Activated naive CD8-positive, alpha-beta T cell treated with anti-CD3 and anti-CD28 coated beads for 36 hours (primary cell): ENCODE measurements at places on chromosomes 3 and 15. TPM values are rescaled to one million over a fixed set of nuclear protein-coding genes. Genes with fewer than 3 reads are reported as not detected.

DGKG gene
- 0.58 TPM for total RNA-seq

LRRIQ4 gene
- total RNA-seq, result 0.49 TPM

PLSCR2 gene
- not detected for total RNA-seq

TLR9 gene
- 0.85 TPM for total RNA-seq

AMOTL2 gene
- total RNA-seq, result not detected

DNA sequence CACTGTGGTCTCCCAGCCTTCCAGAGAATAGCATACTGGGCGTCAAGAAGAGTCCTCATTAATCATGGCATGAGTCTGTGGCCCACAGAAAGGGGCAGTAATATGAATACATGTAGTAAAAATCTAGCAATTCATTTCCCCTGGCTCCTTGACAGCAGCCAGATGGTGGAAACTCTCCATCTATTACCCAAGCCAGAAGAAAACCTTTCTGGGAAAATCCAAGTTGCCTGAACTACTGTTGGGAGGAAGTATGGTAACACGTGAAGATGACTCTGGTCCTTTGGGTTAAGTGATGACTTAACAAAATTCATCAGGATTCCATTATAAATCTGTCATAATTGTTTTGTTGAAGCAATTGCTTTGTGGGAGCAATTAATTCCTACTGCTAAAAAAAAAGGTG lies 530.5 kb downstream of the FHIT start:
- no peaks in the 10 kb centered on the region for H3K4me1 ChIP-seq
- H3K27ac ChIP-seq, result no peak overlapping the region
- no peaks in the 10 kb centered on the region for H3K27me3 ChIP-seq
- DNase-seq, result no peak
- no peaks in the 10 kb centered on the region for H3K36me3 ChIP-seq

- H3K27me3 ChIP-seq, result no peaks in the 10 kb centered on the region
- DNase-seq, result no peak
- H3K4me1 ChIP-seq, result peaks cover 27% of the 10 kb centered on the region
- H3K27ac ChIP-seq, result no peak overlapping the region
- peaks cover 44% of the 10 kb centered on the region for H3K36me3 ChIP-seq
Observed at GRCh38 chr15:48803877-48804276, 7.0 kb downstream of the CEP152 start.

DNA sequence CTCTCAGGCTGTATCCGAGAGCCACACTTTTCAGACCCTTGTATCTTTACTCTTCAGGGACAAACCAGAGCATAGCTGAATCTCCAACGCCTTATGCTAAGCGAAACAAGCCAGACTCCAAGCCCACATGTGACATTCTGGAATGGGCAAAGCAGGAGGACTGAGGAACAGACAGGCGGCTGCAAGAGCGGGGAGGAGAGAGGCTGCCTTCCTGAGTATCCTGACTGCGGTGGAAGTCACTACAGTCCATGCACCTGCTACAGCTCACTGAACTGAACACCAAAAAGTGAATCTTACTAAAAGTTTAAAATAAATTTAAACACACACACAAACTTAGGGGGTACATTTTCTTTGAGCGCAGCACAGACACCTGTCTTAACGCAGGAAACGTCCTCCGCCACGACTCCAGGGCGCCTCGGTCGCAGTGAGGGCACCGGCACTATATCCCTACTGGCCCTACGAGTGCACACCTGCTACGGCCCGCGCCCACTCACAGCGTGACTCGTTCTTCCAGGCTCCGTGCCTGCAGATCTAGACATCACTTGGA lies 1.4 kb downstream of the CYFIP1 start:
- no peak overlapping the region for H3K27ac ChIP-seq
- H3K4me1 ChIP-seq, result peaks cover 13% of the 10 kb centered on the region
- H3K4me3 ChIP-seq, result peak overlapping the region; percentile 83
- H3K27me3 ChIP-seq, result peaks cover 28% of the 10 kb centered on the region

- H3K4me3 ChIP-seq, result no peak overlapping the region
- peaks cover 4% of the 10 kb centered on the region for H3K36me3 ChIP-seq
- H3K27me3 ChIP-seq, result no peaks in the 10 kb centered on the region
- no peak overlapping the region for H3K27ac ChIP-seq
Observed at GRCh38 chr15:98689431-98689861, 41.1 kb downstream of the IGF1R start.

DNA sequence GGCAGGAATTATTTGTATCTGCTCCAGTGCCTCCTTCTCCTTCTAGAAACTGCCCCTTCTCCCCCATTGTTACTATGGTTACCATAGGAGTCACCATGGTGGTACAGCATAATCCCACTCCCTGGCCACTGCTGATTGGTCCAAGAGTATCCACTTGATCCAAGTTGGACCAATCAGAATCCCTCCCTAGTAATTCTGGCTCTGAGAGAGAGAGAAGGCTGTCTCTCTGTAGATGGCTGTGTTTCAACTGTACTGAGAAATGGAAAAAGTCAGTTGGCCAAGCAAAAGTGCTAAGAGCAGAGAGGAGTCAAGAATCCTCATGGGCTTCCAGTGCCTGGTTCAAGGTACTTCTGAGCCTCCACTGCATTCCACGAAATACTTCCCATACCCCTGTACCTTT lies 120.6 kb upstream of the SPATA12 start:
- H3K27ac ChIP-seq, result no peak overlapping the region
- peaks cover 5% of the 10 kb centered on the region for H3K36me3 ChIP-seq
- no peak overlapping the region for H3K4me3 ChIP-seq
- no peak for DNase-seq
- H3K27me3 ChIP-seq, result no peaks in the 10 kb centered on the region

DNA sequence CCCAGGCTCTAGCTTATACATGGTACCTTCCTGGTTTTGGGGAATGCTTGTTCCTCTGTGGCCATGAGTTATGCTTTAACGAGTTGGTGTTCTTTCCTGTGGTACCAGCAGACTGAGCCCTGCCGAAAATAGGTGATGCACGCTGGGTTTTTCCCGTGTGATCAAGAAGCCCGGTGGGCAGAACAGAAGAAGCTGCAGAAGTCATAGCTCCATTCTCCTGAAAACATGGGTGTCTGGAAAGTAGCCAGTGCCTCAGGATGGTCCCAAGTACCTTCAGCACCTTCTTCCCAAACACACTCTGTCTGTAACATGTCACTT lies 25.2 kb downstream of the MAPKBP1 start:
- H3K4me1 ChIP-seq, result peaks cover 21% of the 10 kb centered on the region
- peaks cover 2% of the 10 kb centered on the region for H3K36me3 ChIP-seq
- DNase-seq, result no peak
- no peaks in the 10 kb centered on the region for H3K27me3 ChIP-seq
- no peak overlapping the region for H3K4me3 ChIP-seq
- H3K27ac ChIP-seq, result no peak overlapping the region

GRCh38 chr3:58021072-58021959 lies 13.1 kb downstream of the FLNB start:
- no peak overlapping the region for H3K27ac ChIP-seq
- H3K36me3 ChIP-seq, result no peaks in the 10 kb centered on the region
- H3K27me3 ChIP-seq, result no peaks in the 10 kb centered on the region
- H3K4me3 ChIP-seq, result no peak overlapping the region
- no peak for DNase-seq

- no peak overlapping the region for H3K4me3 ChIP-seq
- H3K27me3 ChIP-seq, result no peaks in the 10 kb centered on the region
- no peak for DNase-seq
- H3K36me3 ChIP-seq, result peaks cover 14% of the 10 kb centered on the region
- peaks cover 20% of the 10 kb centered on the region for H3K4me1 ChIP-seq
- H3K27ac ChIP-seq, result no peak overlapping the region
Observed at GRCh38 chr15:49190586-49190985, 20.5 kb downstream of the GALK2 start.

GRCh38 chr3:14373753-14374376 lies 28.5 kb upstream of the SLC6A6 start:
- peaks cover 11% of the 10 kb centered on the region for H3K4me1 ChIP-seq
- no peak overlapping the region for H3K4me3 ChIP-seq
- no peaks in the 10 kb centered on the region for H3K27me3 ChIP-seq
- no peak for DNase-seq
- no peaks in the 10 kb centered on the region for H3K36me3 ChIP-seq

DNA sequence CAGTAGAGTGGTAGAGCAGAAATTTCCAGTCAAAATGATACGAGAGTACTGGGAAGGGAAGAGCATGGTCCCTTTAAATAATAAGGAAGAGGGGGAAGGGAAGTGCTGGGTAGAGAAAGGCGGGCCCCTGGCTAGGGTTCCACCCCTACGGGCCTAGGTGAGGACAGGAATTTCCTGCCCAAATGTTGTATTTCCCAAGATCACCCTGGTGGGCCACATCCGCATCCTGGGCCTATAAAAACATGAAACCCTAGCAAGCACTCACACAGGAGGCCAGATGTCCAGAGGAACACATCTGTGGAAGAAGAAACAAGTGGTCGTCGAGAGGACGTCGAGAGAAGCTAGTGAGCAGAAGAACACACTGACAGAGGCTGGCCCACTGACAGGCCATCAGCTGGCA lies 661.2 kb downstream of the SQOR start:
- no peak for DNase-seq
- no peak overlapping the region for H3K27ac ChIP-seq
- peaks cover 9% of the 10 kb centered on the region for H3K4me1 ChIP-seq

DNA sequence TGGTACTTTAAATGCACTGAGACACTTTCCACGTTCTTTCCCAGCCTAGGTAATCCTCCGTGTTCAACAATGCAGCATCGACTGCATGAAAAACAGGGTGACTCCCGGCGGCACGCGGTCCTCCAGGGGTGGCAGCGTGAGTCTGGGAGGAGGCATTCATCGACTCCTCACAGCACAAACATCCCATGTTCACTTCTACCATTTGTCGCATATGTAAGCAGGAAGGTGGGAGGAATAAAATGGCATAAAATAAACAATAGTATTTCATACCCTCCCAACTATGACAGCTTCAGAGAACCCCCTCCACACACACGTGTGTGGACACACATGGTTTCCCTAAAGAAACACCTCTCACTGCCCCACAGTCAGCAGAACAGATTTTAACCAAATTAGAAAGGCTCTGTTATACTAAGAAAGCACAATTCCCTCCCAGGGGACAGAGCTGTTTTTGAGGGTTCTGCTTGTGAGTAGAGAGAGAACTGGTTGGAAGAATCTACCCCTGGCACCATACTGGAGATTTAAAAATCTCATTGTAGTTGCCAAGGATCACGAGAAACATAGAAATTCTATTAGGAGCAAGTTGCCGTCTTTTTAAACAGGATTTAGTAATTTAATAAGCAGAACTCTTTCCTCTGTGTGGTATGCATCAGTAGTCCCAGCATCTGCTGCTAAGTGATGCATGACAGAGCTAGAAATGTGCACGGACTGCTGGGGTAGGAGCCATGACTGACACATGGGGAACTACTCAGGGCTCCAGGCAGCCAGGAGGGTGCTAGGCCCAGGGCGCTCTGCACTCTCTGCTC lies 6.0 kb downstream of the FAM43A start:
- H3K4me1 ChIP-seq, result peaks cover 23% of the 10 kb centered on the region
- no peaks in the 10 kb centered on the region for H3K36me3 ChIP-seq
- H3K27me3 ChIP-seq, result peaks cover 15% of the 10 kb centered on the region

GRCh38 chr3:58874248-58874741 lies 175.5 kb downstream of the CFAP20DC start:
- H3K4me1 ChIP-seq, result peaks cover 14% of the 10 kb centered on the region
- no peaks in the 10 kb centered on the region for H3K36me3 ChIP-seq
- H3K27me3 ChIP-seq, result peaks cover 29% of the 10 kb centered on the region
- peak; percentile 3 for DNase-seq

DNA sequence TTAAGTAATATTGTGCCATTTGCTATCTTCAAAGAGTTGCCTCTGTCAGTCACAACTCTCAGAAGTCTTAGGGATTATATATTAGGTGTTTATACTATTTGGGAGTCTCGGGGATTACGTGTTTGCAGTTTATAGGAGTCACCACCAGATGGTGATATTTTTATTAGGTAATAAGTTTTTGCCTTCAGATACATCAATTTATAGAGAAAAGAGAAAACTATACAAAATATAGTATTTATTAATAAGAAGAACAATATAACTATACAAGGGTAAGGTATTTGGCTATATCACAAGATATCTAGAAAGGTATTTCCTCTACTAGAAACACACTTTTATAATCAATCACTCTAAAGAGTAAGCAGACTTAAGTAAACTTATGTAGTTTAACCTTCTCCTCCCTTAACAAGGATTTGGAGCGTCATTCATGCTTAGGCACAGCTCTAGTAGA lies 10.7 kb upstream of the DHX36 start:
- H3K4me1 ChIP-seq, result no peaks in the 10 kb centered on the region
- H3K4me3 ChIP-seq, result no peak overlapping the region
- H3K27me3 ChIP-seq, result peaks cover 5% of the 10 kb centered on the region

DNA sequence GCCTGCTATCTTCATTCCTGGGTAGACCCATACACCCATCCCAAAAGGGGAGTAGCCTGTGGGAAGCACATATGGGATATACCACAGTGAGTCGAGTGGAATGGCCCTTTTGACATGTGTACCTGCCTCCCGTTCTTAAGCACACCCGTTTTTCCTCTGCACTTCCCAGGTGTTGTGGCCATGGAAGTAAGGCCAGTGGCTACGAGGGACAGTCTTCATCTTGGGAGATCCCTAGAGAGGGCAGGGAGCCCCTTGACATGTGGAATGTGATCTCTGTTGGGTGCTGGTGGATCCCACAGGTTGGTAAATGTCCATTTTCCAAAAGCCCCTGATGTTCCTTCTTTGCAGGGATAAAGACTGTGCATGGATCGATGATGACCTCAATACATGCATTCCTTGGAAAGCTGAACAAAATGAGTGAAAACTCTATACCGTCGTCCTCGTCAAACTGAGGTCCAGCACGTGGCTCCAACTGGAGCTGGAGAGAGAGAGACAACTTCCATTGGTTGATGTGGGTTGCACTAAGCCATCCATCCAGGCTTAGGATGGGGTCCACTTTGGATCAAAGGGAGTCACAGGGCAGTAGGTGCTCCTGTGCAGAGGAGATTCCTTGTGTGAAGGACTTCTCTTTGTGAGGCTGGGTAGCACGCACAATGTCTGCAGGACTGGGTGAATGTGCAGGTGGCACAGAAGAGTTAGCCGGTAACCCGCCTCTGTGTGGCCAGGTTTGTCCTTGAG lies 136.8 kb downstream of the SNRPN start:
- no peak overlapping the region for H3K27ac ChIP-seq
- H3K4me1 ChIP-seq, result no peaks in the 10 kb centered on the region
- peaks cover 97% of the 10 kb centered on the region for H3K36me3 ChIP-seq

- H3K36me3 ChIP-seq, result no peaks in the 10 kb centered on the region
- H3K27ac ChIP-seq, result no peak overlapping the region
- peaks cover 4% of the 10 kb centered on the region for H3K4me1 ChIP-seq
- no peak for DNase-seq
- no peaks in the 10 kb centered on the region for H3K27me3 ChIP-seq
Observed at GRCh38 chr15:48437178-48437577, 105.9 kb downstream of the DUT start.

- DNase-seq, result no peak
- no peak overlapping the region for H3K27ac ChIP-seq
- no peaks in the 10 kb centered on the region for H3K36me3 ChIP-seq
- no peak overlapping the region for H3K4me3 ChIP-seq
Observed at GRCh38 chr3:130609166-130609979, 92.4 kb downstream of the COL6A6 start.

- H3K4me1 ChIP-seq, result peaks cover 35% of the 10 kb centered on the region
- no peak overlapping the region for H3K4me3 ChIP-seq
- no peaks in the 10 kb centered on the region for H3K27me3 ChIP-seq
- no peak for DNase-seq
- H3K27ac ChIP-seq, result no peak overlapping the region
Observed at GRCh38 chr3:197224034-197224444, 74.4 kb downstream of the DLG1 start.

GRCh38 chr15:29938361-29939335 lies 116.4 kb upstream of the TJP1 start:
- no peak overlapping the region for H3K4me3 ChIP-seq
- H3K27me3 ChIP-seq, result peaks cover 21% of the 10 kb centered on the region
- DNase-seq, result no peak
- no peak overlapping the region for H3K27ac ChIP-seq
- no peaks in the 10 kb centered on the region for H3K36me3 ChIP-seq

- H3K27ac ChIP-seq, result no peak overlapping the region
- H3K4me3 ChIP-seq, result peak overlapping the region; percentile 29
- peaks cover 65% of the 10 kb centered on the region for H3K4me1 ChIP-seq
- H3K27me3 ChIP-seq, result no peaks in the 10 kb centered on the region
- DNase-seq, result peak; percentile 24
Observed at GRCh38 chr3:56894881-56895431, 93.2 kb upstream of the ARHGEF3 start.
